ENCODE measurements at places on chromosomes 2 and 18. TPM values are rescaled to one million over a fixed set of nuclear protein-coding genes. Genes with fewer than 3 reads are reported as not detected.

GRCh38 chr2:224075588-224075987 is 36.5 kb upstream of the SERPINE2 start:
- no peak overlapping the region for H3K4me3 ChIP-seq
- H3K27ac ChIP-seq = no peak overlapping the region
- no peak for DNase-seq
- H3K4me1 ChIP-seq = no peaks in the 10 kb centered on the region
- H3K36me3 ChIP-seq = no peaks in the 10 kb centered on the region
- H3K27me3 ChIP-seq = peaks cover 2% of the 10 kb centered on the region

GRCh38 chr2:121343191-121343590 is 58.2 kb upstream of the TFCP2L1 start:
- H3K27me3 ChIP-seq = no peaks in the 10 kb centered on the region
- H3K4me1 ChIP-seq = no peaks in the 10 kb centered on the region
- H3K36me3 ChIP-seq = peaks cover 61% of the 10 kb centered on the region
- H3K4me3 ChIP-seq = no peak overlapping the region

DNA sequence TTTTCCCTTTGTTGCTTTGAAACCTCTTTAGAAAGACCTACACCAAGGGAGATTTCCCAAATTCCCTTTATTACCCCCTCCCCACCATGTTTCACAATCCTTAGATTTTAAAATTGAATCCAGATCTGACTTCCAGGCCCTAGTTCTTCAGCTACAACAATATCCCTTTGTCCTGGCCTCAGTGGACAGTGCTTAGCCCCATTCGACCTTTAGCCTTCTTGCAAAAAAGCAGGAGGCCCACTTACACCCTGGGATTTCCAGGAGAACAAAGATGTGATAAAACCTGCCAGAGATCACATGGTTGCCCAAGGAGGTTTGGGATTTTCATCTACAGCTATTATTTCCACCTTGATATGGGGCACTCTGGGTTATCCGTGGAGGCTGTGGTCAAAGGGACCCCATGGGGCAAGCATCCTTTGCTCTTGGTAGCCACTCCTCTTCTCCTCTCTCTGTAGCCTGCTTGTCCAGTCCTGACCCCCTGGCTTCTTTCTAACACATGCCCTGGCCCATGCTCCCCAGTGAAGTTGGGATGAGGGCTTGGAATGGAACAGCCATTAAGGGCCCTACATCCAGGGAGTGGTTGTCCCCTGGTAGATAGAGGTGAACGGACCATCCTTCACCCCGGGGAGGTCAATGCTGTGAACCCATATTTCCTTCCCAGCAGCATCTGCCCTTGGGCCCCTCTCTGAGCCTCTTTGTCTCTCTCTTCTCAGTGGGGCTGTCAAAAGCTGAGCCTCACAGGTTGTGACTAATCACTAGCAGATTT is 267.4 kb downstream of the DYSF start:
- no peaks in the 10 kb centered on the region for H3K4me1 ChIP-seq
- H3K27me3 ChIP-seq = no peaks in the 10 kb centered on the region
- no peak overlapping the region for H3K27ac ChIP-seq
- no peaks in the 10 kb centered on the region for H3K36me3 ChIP-seq

The PHOSPHO2 gene
- 2.6 TPM for total RNA-seq

DNA sequence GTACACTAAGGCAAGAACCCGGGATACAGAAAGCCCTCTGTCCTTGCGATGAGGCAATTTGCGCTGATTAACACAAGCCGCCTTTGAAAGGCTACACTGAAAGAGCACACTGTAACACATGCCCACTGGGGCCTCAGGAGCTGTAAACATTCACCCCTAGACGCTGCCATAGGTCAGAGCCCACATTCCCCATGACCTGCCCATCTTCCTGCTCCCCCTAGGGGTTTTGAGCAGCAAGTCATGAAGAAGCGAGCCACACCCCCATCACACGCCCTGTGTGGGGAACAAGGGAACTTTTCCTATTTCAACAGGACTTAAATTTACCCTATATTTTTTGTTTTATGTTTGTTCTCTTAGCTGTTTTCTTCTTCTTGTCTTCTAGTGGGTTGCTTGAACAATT is 47.8 kb upstream of the SLC4A10 start:
- peak; percentile 32 for DNase-seq
- no peak overlapping the region for H3K4me3 ChIP-seq
- H3K36me3 ChIP-seq = no peaks in the 10 kb centered on the region
- H3K27me3 ChIP-seq = peaks cover 1% of the 10 kb centered on the region
- H3K27ac ChIP-seq = no peak overlapping the region

The R3HDM1 gene
- total RNA-seq = 56.3 TPM

The ARHGAP28 gene
- not detected for total RNA-seq

DNA sequence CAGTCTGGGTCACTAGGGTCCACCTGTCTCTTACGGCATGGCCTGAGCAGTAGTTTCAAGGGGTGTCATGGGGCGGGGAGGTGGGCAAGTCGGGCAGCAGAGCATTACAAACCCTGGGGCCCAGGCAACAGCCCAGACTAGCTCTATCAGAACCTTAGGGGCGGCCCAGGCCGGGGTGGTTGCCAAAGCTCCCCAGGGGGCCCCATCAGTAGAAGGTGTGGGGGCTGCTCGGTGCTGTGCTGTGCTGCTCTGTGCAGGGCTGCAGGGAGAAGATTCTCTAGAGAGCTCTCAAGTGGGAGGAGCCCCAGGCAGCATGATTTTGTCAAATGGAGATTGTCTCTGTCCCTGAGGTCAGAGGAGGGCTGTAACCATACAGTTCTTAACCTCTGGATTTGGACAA is 36.4 kb upstream of the SLC14A1 start:
- H3K4me1 ChIP-seq = peaks cover 65% of the 10 kb centered on the region
- H3K36me3 ChIP-seq = no peaks in the 10 kb centered on the region
- H3K4me3 ChIP-seq = peak overlapping the region; percentile 40
- DNase-seq = peak; percentile 34

The TSPYL6 gene
- not detected for total RNA-seq

The PID1 gene
- total RNA-seq = not detected

The SNORC gene
- 1.7 TPM for total RNA-seq

The STARD6 gene
- not detected for total RNA-seq

The UGT1A3 gene
- total RNA-seq = not detected

DNA sequence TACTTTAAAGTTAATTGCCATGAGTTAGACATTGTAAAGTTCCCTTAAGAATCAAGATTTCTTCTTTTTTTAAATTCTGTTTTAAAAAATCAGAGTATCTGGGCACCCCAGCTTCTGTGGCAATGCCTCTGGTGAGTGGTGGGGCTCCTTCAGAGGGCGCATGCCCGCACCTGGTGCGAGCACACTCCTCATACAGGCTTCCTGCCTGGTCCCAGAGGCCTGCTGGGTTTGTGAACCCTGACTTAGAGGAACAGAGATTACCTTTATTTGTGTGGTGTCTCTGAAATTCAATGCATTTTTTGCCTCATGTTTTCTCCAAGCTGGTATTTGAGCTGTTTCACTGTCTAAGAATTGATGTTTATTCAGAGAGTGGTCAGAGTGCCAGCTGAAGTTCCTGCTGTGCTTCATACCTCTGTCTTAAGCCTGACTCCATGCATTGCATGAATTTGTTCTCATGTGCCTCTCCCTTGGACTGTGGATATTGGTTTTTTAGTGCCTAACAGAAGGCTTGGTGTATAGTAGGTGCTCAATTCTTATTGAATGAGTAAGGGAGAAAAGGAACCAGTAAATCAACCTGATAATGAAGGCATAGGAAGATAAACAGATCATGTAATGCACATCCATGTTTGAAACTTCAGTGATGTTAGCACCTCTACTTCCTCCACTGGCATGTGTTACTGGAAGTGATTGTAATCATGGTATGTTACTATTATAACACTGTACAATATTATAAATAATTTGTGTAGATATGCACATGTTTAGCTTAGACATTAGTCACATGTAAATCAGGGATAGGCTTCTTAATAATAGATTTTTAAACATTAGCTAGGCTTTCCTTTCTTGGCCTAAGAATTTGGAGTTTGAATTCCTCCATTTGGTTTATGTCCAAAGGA is 29.0 kb downstream of the PHLPP1 start:
- H3K27ac ChIP-seq = no peak overlapping the region
- peaks cover under 1% of the 10 kb centered on the region for H3K36me3 ChIP-seq
- no peak overlapping the region for H3K4me3 ChIP-seq
- peaks cover 21% of the 10 kb centered on the region for H3K4me1 ChIP-seq
- H3K27me3 ChIP-seq = peaks cover 2% of the 10 kb centered on the region

DNA sequence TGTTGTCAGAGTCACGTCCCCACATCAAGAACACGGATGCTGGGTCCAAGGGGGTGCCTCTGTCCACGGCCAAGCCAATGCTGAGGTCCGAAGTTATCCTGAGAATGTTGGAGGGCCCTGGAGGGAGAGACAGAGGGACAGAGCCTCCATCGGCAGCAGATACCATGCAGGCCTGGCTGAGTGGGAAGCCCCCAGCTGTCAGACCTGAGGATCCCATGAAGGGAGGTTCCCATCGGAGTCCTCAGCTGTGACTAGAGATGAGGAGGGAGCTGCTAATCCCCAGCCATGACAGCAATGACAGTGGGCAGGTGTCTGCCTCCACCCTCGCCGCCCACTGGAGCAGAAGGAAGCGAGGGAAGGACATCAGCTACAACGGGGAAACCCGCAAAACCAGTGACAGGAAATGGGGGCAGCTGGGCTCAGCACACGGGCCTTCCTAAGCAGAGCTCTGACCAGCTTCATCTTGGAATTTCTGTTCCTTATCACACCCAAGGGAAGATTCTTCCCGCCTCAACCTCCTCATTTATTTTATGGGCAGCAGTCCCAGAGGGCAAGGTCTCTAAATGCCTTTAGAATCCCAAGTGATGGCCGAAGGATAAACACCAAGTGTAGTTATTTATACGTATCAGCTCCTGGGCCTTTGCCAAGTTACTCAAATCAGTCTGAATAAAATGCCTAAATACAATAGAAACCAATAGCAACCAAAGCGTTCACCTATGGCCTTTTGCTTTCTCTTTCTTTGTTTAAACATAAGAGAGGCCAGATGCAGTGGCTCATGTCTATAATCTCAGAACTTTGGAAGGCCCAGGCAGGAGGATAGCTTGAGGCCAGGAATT is 32.2 kb downstream of the FAM178B start:
- H3K4me1 ChIP-seq = peaks cover 24% of the 10 kb centered on the region
- H3K27me3 ChIP-seq = no peaks in the 10 kb centered on the region
- peak; percentile 63 for DNase-seq
- H3K4me3 ChIP-seq = no peak overlapping the region
- H3K36me3 ChIP-seq = no peaks in the 10 kb centered on the region

- peak; percentile 52 for DNase-seq
- no peak within 1 kb of the TSS for H3K27ac ChIP-seq
- peaks cover 35% of the 10 kb centered on the region for H3K27me3 ChIP-seq
- peaks cover 19% of the 10 kb centered on the region for H3K4me1 ChIP-seq
These were observed at the start of gene LDLRAD4 for GRCh38 chr18:13218368-13218991. Gene LDLRAD4 (plus strand): TSS chr18:13218760.

DNA sequence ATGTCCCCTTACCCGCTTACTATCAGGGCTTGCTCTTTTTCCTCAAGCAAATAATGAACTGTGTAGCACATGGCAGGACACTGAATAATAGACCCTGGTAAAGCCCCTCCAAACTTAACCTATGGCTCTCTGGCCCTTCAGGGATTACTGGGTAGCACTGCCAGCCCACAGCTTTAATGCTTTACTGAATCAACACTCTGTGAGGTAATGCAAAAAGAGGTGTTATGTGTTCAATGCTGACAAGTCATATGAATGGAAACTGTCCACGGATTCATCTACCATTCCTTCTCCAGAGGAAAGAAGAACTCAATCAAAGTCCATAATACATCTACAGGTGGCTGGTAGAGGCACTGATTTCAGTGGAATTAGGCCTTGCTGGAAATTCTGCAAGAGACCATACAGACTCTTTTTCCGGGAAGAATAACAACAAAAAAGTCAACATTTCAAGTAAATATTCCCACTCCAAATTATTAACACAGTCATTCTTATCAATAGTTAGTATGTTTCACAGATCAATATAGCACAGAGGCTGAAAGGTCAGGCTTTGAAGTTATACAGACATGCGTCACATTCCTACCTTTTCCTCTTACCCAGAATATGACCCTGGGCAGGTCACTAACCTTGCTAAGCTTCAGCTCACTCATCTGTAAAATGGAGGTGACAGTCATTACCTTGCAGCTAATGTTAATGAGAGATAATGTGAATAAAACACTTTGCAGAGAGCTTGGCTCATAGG is 13.8 kb upstream of the MYOM1 start:
- no peaks in the 10 kb centered on the region for H3K27me3 ChIP-seq
- H3K4me1 ChIP-seq = peaks cover under 1% of the 10 kb centered on the region
- DNase-seq = no peak
- H3K27ac ChIP-seq = no peak overlapping the region
- no peak overlapping the region for H3K4me3 ChIP-seq

Measured in activated CD4-positive, alpha-beta memory T cell treated with anti-CD3 and anti-CD28 coated beads for 36 hours (primary cell).